Peyer's patch (tissue), 4 donors: ENCODE measurements at places on chromosomes 7 and 10. TPM values are rescaled to one million over a fixed set of nuclear protein-coding genes. Genes with fewer than 3 reads are reported as not detected.

OSBPL3 gene
- 20.1 TPM for total RNA-seq

DNA sequence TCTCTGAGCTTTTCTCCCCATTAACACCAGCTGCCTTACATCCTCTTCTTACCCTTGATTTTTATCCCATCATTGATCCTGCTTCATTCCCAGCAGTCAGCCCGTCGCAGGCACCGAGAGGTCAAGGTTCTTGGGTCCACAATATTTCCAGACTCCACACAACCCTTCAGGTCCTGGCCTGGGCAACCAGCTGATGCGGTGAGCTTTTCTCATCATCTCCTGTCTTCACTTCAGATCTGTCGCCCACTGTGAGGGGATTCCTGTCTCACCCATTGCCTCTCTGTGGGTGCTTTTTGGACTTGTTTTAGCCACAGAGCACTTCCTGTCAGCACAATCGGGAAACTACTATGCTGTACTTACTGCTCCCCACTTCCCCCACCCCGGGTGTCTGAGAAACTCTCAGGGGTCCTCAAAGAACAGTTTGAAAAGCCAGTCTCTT, 8.4 kb upstream of the PVRIG start:
- DNase-seq, result peak; percentile 70

DNA sequence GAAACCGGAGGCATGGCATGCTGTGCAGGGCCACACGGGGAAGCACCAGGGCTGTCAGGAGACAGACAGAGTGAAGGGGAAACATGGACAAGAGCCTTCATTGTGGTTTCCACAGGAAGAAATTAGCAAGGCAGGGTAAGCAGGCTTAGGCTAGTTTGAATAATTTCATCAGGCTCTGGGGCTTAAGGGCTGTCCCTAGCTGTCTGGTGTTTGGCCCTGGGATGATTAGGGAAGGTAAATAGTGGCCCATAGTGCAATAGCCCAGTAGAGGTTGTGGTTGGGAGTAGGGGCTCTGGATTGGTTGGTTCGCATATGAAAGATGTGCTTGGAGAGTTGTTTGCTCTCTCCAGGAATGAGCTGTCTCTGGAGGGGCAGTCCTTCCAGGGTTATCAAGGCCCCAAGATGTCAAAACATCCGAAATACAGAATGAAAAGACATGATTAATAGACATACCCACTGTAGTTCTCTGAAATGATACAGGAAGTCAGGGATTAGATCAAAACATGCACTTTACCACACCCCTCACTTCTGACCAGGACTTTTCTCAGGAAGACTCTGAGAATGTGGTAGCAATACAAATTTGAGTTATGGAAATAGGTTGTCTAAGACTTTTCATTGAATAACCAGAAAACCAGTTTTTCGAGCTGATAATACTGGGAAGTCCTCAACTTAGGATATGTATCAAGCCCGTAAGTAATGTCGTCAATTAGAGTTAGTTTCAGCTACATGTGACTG, 224.9 kb upstream of the NFE2L3 start:
- DNase-seq, result no peak

- no peak for DNase-seq
These were observed 106.9 kb upstream of the BET1 start for GRCh38 chr7:94111009-94111408.

CCDC172 gene
- not detected for total RNA-seq

PIP gene
- total RNA-seq, result not detected

DNA sequence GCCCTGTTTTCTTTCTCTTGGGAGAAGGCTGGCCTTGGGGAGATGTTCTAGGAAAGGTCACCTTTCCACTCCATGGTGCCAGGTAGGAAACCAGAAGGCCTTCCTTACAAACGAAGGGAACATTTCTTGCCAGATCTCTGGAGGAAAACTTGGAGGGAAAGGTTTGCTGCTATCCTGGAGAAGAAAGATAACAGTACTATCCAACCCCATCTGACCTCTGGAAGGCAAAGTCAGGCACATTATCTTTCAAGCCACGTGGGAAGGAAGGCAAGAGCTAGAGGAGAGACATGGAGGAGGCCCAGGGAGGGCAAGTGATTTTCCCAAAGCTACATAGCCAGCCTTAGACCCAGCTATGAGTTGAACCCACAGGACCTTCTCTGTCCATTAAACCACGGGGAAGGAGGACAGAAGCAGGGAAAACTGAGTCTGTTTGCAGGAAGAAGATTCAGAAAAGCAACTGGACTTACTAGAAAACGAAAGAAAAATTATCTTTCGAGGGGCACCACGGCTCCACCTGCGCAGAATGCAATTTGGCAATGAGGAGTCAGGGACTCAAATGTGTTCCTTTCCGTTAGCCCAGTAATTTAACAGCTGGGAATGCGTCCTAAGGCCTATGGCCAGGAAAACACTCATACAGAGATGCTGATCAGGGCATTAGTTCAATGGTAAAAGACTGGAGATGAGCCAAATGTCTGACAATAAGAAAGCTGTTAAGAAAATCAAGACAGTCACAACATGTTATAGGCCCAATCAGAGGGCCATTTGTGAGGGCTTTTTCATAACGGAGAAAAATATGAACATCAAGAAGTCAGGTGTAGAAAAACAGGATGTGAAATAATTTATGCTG, 32.0 kb upstream of the PSAP start:
- DNase-seq, result no peak

DNA sequence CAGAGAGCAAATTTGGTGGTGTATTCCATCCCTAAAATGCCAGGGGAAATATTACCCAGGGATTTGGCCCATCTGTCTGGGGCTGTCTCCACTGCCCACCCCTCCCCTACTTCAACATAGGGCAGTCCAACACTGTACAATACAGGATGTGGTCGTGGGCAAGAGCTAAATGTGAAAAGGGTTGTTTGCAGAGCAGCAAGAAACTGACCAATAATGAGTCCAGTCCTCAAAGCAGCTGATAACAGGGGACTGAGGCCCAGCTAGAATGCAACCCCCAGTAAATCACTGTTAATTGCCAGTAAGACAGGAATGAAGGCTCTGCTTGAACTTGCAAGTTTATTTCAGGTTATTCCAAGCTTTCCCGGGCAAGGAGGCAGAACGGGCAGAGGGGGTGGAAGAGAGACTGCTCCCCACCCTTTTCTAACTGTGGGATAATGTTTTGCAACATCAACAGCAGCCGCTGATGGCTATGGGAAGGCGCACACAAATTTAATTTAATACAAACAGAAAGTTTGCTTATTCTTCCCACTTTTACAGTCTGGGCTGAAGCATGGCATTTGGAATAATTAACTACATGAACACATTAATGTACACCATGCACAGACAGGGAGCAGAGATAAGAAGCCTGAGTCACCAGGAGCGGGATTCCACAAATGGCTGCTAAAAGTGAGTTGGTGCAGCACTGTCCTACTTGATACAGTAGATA, 36.8 kb downstream of the AFAP1L2 start:
- DNase-seq, result no peak

GRCh38 chr7:142303650-142304049, 45.8 kb upstream of the PRSS58 start:
- no peak for DNase-seq

C10orf62 gene
- total RNA-seq, result not detected

- DNase-seq, result no peak
These were observed 70.5 kb upstream of the SP4 start for GRCh38 chr7:21357151-21358097.

DNA sequence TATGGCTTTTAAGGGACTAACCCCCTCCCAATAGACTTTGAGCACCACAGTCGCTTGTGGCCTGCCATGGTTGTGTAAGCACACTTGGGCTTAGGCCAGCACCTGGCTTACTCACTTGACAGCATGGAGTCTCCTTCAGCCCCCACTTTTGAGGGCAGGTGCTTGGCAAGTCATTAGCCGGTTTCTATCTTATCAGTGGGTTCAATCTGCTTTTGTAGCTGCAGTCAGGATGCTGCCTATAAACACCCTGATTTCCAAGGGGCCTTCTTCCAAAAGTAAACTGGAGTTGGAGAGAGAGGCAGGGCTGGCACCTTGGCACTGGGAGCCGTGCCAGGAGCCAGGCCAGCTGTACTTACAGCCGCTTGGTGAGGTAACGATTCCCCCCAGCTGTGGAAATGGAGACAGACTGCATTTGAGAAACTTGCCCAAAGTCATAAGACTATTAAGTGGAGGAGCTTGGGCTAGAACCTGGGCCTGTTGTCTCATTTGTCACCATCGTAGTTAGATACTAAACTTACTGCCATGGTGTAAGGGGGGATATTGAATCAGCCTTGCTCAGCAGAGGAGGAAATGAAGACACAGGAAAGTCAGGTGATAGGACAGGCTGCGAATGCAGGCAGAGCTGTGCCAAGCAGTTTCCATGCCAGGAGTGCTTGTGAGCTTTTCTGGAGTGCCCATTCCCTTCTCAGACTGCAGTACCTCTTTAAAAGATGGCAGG, 92.2 kb upstream of the EFCAB10 start:
- DNase-seq, result no peak

DNA sequence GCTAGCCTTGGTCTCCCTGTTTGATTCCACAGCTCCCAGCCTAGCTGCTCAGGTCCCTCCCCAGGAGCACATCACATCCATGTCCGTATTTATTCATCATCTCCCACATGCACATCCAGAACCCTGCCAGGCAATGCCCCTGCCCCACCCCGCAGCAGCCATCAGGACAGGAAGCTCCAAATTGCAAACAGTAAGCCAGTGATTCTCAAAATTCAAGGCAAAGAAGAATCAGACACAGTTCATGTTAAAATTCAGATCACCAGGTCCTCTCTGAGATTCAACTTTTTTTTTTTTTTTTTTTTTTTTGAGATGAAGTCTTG, 17.7 kb downstream of the LRRC20 start:
- no peak for DNase-seq

GRCh38 chr10:7787150-7787856, 490 bp downstream of the KIN start:
- no peak for DNase-seq

PAX4 gene
- 0.53 TPM for total RNA-seq

HIF1AN gene
- total RNA-seq, result 18.0 TPM

APBB1IP gene
- total RNA-seq, result 6.3 TPM

KLF14 gene
- not detected for total RNA-seq

TMEM236 gene
- 99.1 TPM for total RNA-seq

GRCh38 chr10:27771231-27771630, 25.6 kb upstream of the MKX start:
- DNase-seq, result no peak

DNA sequence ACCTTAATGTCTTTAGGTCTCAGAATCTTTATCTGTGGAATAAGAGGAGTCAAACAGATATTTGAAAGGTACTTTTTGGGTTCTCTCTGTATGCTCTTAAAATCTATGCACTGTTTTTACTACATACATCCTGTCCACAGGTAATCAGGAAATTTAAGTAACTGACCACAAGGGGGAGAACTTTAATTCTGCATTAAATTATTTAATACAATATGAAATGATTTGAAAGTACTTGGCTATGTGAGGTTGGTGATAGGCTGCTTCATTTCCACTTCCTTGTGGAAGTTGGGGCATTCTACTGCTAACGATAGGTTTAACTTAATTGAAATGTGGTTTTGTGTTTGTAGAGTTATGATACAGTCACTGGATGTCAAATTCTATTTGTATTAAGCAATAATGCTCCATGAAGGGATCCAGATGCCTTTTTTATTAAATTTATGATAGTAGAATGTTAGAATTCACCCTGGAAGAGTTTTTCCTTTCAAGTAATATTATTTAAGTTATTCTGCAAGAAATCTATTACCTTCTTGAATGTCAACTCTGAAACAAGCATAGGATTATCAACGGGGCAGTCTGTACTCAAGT, 6.0 kb downstream of the TEX47 start:
- DNase-seq, result no peak

DNA sequence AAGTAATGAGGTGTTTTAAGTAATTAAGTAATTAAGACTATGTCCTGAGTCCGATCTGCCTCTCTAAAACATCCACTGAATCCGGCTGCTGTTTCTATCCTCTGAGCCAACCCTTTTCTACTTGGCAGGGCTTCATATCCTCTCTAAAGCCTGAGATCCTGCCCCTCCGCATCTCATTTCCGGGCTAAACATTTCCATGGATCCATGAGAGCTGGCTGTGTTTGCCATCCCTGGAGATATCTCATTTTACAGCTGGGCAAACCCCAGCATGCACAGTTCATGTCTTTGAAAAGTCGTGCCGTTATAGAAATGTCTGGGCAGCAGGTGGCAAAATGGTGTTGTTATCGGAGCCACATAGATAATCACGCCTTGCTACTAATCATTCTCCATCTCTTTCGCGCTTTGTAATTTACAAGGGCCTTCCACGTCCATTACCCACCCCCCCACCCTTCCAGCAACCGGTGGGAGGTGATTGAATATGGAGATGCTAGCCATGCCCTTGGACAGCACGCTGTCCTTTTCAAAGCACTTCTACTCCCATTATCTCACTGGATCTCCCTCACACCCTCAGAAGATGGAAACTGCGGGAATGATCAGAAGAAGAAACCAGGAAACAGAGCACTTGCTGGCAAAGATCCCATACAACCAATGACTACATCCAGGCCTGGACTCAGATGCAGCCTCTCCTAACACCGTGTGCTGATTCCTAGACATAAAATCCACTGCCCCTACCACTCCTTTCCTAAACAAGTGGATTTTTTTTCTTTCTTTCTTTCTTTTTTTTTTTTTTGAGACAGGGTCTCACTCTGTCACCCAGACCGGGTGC, 1189.2 kb downstream of the TYW1 start:
- DNase-seq, result no peak

- DNase-seq, result no peak
These were observed 3.4 kb upstream of the MIOS start for GRCh38 chr7:7563269-7563668.

CTAGE15 gene
- total RNA-seq, result 11.6 TPM
